ENCODE measurements at places on chromosomes 3 and 15. TPM values are rescaled to one million over a fixed set of nuclear protein-coding genes. Genes with fewer than 3 reads are reported as not detected.
A peak's percentile ranks its signal among the peaks of the same experiment; 100 is the strongest.

GRCh38 chr3:42052484-42053351 lies 38.4 kb upstream of the TRAK1 start:
- no peak overlapping the region for H3K4me3 ChIP-seq
- DNase-seq: no peak
- H3K36me3 ChIP-seq: no peaks in the 10 kb centered on the region
- H3K27ac ChIP-seq: peak overlapping the region; percentile 62
- peaks cover 32% of the 10 kb centered on the region for H3K4me1 ChIP-seq

The ABTB1 gene
- total RNA-seq: 21.4 TPM

The CHRFAM7A gene
- 3.1 TPM for total RNA-seq

The GP9 gene
- total RNA-seq: not detected

The IMPG2 gene
- total RNA-seq: 0.26 TPM

GRCh38 chr15:99104788-99105513 lies at the start of gene SYNM:
TSS of gene SYNM (plus strand) at chr15:99105080. CDS start at chr15:99105200, 120 bp downstream.
- H3K4me3 ChIP-seq: peak within 1 kb of the TSS; percentile 27
- no peaks in the 10 kb centered on the region for H3K27me3 ChIP-seq
- peaks cover 37% of the 10 kb centered on the region for H3K4me1 ChIP-seq
- no peak within 1 kb of the TSS for H3K27ac ChIP-seq
- DNase-seq: peak; percentile 71

DNA sequence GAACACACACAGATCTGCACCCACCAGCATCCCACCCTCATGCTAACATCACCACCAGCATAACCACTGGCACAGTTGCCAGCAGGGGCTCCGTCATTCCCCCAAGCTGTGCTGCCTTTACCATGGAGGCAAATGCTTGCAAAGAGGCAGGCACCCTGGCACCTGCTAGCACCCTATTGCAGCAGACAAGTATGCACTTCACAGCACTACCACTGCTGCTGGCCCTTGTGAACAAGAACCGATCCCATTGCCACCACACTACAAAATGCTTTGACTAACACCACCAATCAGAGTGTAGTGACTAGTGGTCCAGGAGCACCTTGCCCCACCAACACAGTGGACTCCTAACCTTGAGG lies 862.2 kb upstream of the DPPA4 start:
- no peak overlapping the region for H3K27ac ChIP-seq
- H3K27me3 ChIP-seq: no peaks in the 10 kb centered on the region
- no peak overlapping the region for H3K4me3 ChIP-seq
- DNase-seq: no peak

GRCh38 chr3:14948609-14949038 lies 1.2 kb downstream of the NR2C2 start:
- H3K4me1 ChIP-seq: peaks cover 43% of the 10 kb centered on the region
- H3K27ac ChIP-seq: peak overlapping the region; percentile 98
- peak overlapping the region; percentile 10 for H3K4me3 ChIP-seq
- DNase-seq: no peak
- H3K36me3 ChIP-seq: no peaks in the 10 kb centered on the region

DNA sequence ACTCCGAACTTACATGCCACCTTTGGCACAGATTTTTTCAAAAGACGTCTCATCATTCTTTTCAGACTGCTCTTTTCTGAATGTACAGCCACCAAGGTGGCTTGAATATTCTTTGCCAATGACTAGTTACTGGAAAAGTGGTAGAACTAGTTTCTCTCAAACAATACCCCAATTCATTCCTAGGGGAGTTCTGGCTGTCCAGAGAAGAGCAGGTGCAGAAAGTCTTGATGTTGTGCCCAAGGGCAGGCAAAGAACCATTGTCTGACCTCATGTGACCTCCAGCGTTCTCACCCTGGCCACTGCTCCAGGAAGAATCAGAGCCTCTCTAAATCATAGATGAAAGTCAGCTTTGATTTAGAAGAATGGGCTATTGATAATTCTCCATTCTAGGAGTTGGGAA lies 5.5 kb downstream of the LMOD3 start:
- H3K36me3 ChIP-seq: no peaks in the 10 kb centered on the region
- peak; percentile 42 for DNase-seq
- H3K4me1 ChIP-seq: peaks cover 12% of the 10 kb centered on the region
- H3K27ac ChIP-seq: peak overlapping the region; percentile 71
- no peak overlapping the region for H3K4me3 ChIP-seq

GRCh38 chr15:60091157-60091556 lies 87.0 kb downstream of the FOXB1 start:
- H3K27ac ChIP-seq: no peak overlapping the region
- peaks cover 8% of the 10 kb centered on the region for H3K4me1 ChIP-seq
- no peak for DNase-seq

GRCh38 chr3:88595026-88595425 lies 445.3 kb downstream of the C3orf38 start:
- no peaks in the 10 kb centered on the region for H3K36me3 ChIP-seq
- no peak for DNase-seq
- H3K27ac ChIP-seq: no peak overlapping the region
- no peak overlapping the region for H3K4me3 ChIP-seq
- H3K4me1 ChIP-seq: no peaks in the 10 kb centered on the region

The RAB27A gene
- total RNA-seq: 9.6 TPM

The EIF2A gene
- 126 TPM for total RNA-seq

DNA sequence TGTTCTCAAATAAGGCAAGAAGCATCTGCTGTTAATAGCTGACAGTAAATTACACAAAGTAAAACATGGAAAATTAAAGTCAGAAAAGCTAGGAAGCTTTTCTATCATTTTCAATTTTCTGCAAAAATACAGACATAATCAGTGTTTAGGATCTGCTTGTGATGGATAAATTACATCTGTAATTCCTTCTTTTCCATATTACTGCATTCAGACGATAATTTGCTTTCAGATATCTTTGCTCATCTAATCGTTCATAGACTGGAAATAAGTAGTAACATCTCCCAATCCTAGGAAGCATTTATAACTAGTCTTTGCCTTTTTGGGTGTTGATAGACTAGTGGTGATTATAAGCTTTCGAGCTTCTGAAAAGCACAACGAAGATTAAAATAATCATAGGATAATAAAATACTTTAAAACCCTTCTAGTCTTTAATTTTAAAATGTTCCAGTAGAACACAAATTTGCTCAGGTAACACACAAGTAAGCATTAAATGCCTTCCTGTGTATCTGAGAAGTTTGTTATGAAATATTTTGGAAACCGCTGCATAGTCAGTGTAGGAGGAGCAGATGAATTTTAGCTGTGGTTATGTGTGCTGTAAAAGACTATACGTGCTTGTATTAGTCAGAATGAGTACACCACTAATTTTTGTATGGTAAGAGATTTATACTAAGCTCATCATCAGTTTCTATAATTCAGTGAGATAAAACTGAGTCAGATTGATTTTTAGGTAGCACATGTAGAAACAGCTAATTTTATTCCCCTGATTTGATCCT lies 41.0 kb downstream of the MBNL1 start:
- no peak for DNase-seq
- peak overlapping the region; percentile 63 for H3K27ac ChIP-seq
- H3K4me1 ChIP-seq: peaks cover 54% of the 10 kb centered on the region
- no peaks in the 10 kb centered on the region for H3K27me3 ChIP-seq

The APOD gene
- 343 TPM for total RNA-seq

- H3K36me3 ChIP-seq: no peaks in the 10 kb centered on the region
- H3K4me3 ChIP-seq: no peak overlapping the region
- peaks cover 3% of the 10 kb centered on the region for H3K4me1 ChIP-seq
- H3K27me3 ChIP-seq: no peaks in the 10 kb centered on the region
- DNase-seq: no peak
- H3K27ac ChIP-seq: no peak overlapping the region
These were observed 233.2 kb upstream of the TPM1 start for GRCh38 chr15:62809115-62809967.

The GNAI2 gene
- total RNA-seq: 46.2 TPM

The LYZL4 gene
- total RNA-seq: not detected

GRCh38 chr15:68432441-68433064 lies 590 bp upstream of the ITGA11 start:
- DNase-seq: no peak
- H3K27ac ChIP-seq: no peak overlapping the region
- no peaks in the 10 kb centered on the region for H3K27me3 ChIP-seq
- no peaks in the 10 kb centered on the region for H3K36me3 ChIP-seq
- peaks cover 14% of the 10 kb centered on the region for H3K4me1 ChIP-seq
- H3K4me3 ChIP-seq: no peak overlapping the region

- H3K36me3 ChIP-seq: no peaks in the 10 kb centered on the region
- no peaks in the 10 kb centered on the region for H3K4me1 ChIP-seq
- H3K27me3 ChIP-seq: no peaks in the 10 kb centered on the region
- H3K4me3 ChIP-seq: no peak overlapping the region
These were observed 14.8 kb upstream of the WNT5A start for GRCh38 chr3:55501905-55502304.

DNA sequence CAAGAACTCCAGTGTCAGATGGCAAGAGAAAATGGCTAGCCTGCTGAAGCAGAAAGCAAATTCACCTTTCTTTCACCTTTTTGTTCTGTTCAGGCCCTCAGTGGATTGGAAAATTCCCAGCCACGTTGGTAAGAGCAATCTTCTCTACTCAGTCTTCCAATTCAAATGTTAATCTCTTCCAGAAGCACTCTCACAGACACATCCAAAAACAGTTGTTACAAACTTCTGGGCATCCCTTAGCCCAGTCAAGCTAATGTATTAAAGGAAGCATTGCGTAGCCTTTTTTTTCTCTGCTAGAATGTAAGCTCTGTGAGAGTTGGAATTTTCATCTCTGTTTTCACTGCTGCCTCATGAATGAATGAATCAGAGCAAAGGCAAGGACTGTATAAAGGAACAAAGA lies 109.2 kb upstream of the ROBO2 start:
- H3K27ac ChIP-seq: no peak overlapping the region
- H3K36me3 ChIP-seq: no peaks in the 10 kb centered on the region
- DNase-seq: no peak
- H3K27me3 ChIP-seq: no peaks in the 10 kb centered on the region

DNA sequence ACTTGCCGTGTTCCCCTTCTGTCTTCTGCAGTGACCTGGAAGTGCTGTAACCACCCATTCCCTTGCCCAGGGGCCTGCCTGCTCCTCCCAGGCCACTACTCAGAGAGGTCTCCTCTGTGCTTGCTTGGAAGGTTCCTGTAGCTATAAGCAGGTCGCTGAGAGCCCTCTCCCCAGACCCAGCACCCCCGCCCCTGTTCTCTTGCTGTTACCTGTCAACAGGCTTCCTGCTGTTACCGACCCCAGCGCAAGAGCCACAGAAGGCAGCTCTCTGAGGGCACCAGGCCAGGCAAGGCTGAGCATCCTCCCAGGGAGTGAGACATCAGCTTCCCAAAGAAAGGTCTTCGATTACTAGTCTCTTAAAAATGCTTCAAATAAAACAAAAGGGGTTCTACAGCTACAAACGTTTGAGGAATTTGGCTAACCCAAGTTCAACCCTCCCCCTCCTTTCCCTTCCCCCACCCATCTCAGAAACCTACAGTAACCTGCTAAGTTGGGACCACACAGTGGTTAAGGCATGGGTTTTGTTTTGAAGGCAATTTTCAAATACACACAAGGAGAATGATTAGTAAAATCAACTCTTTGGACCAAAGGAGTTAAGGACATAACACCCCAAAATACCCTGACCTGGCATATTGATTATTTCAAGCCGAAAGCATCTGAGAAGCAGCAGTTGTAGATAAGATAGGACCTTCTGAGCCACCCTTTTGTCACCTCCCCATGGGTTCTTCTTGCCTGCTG lies 74.9 kb upstream of the MFGE8 start:
- H3K36me3 ChIP-seq: no peaks in the 10 kb centered on the region
- no peak for DNase-seq
- H3K4me3 ChIP-seq: no peak overlapping the region
- no peaks in the 10 kb centered on the region for H3K27me3 ChIP-seq

The SEMA3B gene
- 71.1 TPM for total RNA-seq

GRCh38 chr3:12916159-12916558 lies 74.8 kb upstream of the RPL32 start:
- H3K36me3 ChIP-seq: no peaks in the 10 kb centered on the region
- H3K27me3 ChIP-seq: no peaks in the 10 kb centered on the region
- no peak overlapping the region for H3K4me3 ChIP-seq
- H3K27ac ChIP-seq: no peak overlapping the region
- H3K4me1 ChIP-seq: no peaks in the 10 kb centered on the region
- DNase-seq: no peak

The THRB gene
- total RNA-seq: 6.7 TPM

DNA sequence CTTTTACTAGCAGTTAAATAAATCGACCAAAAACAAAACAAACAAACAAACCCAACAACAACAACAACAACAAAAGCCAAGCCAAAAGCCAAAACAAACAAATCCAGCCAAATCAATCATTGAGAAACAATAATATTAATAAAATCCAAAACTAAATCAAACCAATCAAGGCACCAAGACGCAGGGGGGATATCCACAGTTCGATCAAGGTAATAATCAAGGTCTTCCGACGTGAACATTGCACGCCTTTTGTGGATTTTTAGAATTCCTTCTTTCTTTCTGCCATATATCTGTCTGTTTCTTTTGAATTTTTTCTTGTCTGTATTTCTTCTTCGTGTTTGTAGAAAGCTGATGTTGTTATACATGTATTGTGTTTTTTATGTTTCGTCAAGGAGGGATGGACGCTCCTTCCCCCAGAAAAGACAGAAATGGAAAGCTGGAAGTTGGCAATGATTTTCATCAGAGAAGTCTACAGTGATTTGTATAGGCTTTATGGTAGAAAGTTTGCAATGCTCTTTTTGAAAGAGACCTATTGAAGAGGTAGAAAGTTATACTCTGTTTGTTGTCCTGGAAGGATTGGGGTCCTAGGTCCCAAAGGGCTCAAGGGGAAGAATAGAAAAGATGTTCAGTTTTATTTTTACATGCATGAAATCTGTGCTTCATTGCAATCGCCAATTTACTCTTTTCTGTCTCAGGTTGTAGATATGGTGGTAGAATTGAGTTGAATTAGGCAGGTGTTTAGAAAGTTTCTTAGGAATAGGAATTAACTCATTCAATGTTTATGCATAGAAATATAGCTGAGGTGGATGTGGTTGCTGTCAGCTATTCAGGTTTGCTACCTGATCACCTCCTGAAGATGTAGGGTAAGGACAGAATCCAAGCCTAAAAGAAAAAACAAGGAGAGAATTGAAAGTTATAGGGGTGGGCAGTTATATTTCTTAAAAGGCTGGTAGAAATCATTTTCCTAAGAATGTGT lies 1.2 kb downstream of the ARPP21 start:
- no peak overlapping the region for H3K27ac ChIP-seq
- peaks cover 14% of the 10 kb centered on the region for H3K4me1 ChIP-seq
- no peaks in the 10 kb centered on the region for H3K36me3 ChIP-seq
- H3K4me3 ChIP-seq: no peak overlapping the region
- H3K27me3 ChIP-seq: no peaks in the 10 kb centered on the region
- DNase-seq: no peak

DNA sequence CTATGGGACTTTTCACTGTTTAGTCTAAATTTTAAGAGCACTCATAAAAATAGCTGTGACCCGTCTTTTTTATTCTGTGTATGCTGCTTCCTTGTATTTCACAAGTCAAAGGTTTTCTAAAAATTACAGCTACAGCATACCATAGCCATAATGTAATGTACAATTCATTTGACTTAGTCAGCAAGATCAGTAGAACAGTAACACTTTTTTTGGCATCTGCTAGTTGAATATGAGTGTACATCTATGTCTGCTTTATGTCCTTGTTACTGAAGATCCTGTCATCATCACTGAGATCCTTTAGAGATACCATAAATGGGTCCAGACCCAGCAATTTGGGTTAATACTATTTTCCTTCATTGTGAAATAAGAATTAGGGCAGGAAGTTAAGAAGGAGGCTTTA lies 42.2 kb downstream of the CMSS1 start:
- no peak overlapping the region for H3K4me3 ChIP-seq
- no peak for DNase-seq
- H3K4me1 ChIP-seq: peaks cover 14% of the 10 kb centered on the region
- no peaks in the 10 kb centered on the region for H3K27me3 ChIP-seq

GRCh38 chr3:99875581-99875928 lies 57.9 kb downstream of the CMSS1 start:
- no peaks in the 10 kb centered on the region for H3K27me3 ChIP-seq
- no peaks in the 10 kb centered on the region for H3K36me3 ChIP-seq
- no peak for DNase-seq

Measured in body of pancreas (tissue), 4 donors.